ENCODE measurements at places on chromosomes 7 and 10.

GRCh38 chr7:28065308-28065707 is 115.3 kb downstream of the JAZF1 start:
- DNase-seq: no peak

DNA sequence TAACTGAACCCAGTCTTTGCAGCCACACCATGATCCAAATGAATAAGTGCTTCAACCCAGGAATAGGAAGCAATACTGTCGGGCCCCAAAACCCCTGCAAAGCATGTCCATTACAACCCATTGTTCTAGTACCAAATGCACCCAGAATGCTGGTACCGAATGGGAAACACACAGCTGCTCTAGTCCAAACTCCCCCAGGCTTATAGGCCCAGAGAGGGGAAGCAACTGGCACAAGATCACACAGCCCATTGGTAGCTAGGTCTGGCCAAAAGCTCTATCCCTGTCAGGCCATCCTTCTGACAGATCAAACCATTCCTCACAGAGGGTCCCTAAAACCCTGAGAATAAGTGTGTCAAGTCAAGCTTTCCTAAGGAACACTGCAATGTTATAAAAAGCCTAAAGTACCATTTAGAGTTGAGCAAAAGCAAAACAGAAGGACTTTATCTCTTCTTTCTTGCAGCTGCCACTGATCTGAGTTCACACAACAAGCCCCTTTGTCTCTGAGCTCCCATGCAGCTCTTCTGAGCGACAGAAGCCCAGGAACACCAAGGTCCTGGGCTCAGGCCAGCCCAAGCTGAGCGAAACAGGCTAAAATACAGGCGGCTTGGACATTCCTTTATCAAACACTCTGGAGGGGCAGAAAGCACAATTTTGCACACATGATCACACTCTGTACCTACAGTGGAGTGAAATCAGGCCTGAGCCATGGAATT is 116.7 kb downstream of the SGMS1 start:
- DNase-seq: no peak

GRCh38 chr7:43444711-43445578 is 138.0 kb upstream of the STK17A start:
- DNase-seq: no peak

DNA sequence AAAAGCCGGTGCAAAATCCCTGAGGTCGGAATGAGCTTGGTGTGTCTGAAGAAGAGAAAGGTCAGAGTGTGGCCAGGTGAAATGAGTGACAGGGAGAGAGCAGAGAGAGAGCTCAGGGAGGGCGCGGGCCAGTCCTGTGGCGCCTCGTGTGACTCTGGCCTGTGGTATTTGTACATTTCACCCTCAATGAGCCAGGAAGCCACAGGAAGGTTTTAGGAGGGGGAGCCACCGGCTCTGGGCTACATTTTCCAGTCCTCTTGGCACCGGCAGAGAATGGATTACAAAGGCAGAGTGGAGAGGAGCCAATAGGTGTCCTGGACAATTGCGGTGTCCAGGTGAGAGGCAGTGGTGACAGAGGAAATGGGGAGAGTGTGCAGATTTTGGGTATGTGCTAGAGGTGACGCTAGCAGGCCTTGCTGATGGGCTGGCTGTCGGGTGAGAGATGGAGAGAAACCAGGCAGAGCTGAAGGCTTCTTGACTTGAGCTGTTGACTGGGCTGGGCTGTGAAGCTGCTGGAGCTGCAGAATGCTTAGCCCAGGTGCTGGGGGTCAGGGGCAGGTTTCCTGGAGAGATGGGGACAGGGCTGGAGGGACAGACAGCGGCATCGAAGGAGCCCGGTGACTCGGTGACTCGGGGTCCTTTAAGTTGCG is 38.1 kb downstream of the COL13A1 start:
- DNase-seq: no peak

DNA sequence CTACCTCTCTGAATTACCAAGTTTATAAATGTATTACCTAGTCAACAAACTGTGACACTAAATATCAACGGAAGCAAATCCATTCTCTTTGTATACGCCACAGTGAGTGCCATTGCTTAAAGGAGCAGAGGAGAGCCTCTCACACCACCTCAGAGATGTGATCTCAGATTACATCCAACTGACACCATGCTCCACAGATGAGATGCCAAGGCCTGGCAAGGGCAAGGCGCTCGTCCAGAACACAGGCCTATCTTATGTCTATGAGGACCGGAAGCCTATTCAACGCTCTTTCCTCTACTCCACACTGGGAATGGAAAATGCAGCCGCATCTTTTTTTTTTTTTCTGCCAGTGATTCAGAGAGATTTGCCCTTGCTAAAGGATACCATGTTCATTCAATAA is 11.4 kb downstream of the PDIA4 start:
- no peak for DNase-seq

DNA sequence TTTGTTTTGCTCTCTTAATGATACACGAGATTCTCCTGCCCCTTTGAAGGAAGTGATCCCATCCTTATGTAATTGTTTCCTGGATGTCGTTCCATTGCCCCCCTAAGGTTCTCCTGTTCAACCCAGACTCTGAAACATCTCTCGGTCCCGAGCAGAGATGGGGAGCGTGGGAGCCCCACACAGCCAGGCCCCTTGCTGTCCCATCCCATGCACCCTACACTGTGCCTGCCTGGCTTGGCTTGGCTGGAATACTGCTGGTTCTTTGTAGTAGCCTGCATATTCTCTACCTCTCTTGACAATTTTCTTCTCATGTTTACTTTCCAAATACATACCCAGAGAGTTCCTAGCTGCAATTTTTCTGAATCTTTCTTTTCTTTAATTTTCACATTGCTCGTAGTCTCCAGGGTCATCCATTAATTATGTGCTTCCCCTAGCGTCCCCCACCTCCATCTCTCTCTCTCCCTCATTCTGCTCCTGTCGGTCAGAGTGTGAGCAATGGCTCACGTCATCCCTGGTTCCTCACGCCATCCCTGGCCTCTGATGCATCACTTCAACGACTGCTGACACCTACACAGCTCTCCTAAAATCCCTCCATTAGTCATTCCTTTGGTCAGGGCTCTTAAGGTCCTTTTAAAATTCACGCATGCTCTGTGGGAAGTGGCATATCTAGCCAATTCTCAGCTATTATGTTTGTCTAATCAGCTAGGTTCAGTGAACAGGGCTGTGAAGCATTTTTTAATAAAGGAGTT is 32.5 kb upstream of the GPR158 start:
- no peak for DNase-seq

GRCh38 chr10:66982792-66983474 is 57.1 kb downstream of the LRRTM3 start:
- DNase-seq: no peak

GRCh38 chr10:131797626-131798025 is 103.2 kb upstream of the PPP2R2D start:
- no peak for DNase-seq

GRCh38 chr7:155001756-155002410 is 1.0 kb downstream of the PAXIP1 start:
- DNase-seq: no peak

DNA sequence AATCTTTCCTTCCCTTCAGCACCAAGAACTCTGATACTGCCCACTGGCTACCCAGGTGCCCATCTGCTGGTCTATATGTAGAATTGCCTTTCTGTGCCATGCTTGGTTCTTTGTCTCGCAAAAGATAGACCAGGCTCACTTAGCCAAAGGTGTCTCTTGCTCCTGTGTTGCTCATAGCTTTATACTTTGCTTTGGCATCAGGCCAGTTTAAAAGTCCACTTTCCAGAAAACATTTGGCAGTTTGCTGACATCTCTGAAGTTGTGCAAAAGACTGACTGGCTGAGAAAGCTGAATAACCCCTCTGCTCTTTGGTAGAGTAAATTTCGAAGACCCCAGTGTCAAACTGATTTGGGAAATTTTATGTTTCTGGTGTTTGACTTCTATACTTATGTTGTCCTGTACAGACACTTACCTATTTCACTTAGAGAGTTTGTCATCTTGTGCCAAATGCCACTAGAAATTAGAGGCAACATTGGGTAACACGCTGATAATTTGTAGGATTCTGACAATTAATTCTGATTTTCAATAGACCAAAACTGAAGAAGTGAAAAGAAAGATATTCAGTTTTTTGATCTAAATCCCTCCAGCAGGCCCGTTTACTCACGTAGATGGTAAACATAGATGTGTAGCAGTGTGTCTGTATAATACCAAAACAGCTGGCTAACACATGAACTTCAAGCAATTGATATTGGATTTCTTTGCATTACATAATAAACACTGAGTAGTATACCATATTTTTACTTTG is 91.1 kb downstream of the CPED1 start:
- no peak for DNase-seq

GRCh38 chr7:30829471-30829870 is 58.3 kb downstream of the MINDY4 start:
- DNase-seq: no peak

DNA sequence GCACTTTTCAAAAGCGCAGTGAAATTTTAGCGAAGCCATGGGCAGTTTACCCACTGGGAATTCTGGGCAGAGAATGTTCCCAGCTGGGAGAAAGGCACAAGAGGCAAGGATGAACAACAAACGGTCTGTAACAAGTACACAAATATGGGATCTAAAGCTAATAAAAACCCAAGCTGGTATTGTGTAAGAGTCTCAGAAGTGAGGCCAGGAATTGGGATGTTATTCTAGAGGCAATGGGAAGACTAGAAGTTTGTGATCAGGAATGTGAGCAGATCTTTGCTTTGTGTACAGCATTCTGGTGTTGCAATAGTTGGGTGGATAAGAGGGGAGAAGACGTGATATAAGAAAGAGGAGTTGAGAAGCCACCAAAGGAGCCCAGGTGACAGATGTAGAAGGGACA is 15.0 kb downstream of the FZD9 start:
- DNase-seq: no peak

GRCh38 chr7:158595068-158595467 is 7.4 kb upstream of the PTPRN2 start:
- DNase-seq: no peak

- no peak for DNase-seq
Measured at GRCh38 chr10:85976267-85976793, 390.3 kb downstream of the GRID1 start.

- no peak for DNase-seq
Measured at GRCh38 chr7:78111386-78111785, 312.8 kb downstream of the PHTF2 start.

DNA sequence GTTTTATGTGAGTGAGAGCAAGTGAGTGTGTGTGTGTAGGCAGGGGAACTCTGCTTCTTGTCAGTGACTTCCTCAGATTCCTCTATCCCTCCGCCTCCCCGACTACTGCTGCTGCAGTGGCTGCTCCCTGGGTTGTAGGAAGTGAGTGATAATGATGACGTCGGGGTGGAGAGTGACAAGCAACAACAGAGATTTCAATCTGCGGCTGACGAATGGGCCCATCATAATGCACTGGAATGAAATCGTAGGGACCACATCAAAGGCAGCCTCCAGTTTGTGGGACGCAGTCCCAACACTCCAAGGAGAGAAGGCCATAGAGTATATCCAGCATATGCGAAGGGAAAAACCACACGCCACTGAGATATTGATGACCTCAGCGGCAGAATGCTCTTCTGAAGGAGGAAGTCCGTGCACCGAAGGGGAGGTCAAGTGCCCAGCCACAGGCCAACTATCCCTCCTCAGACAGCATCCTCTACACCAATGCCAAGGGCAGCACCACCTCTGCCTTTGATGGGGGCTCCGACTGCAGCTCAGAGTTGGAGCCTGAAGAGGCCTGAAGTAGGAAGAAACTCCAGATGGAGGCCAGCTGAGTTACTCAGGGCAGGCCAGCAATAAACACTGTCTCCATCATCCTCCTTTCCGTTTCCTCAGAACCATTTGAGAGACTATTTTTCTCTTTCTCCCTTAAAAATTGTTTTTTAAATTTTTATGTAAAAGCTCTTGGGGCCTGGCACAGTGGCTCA is 11.3 kb upstream of the STMP1 start:
- DNase-seq: no peak

DNA sequence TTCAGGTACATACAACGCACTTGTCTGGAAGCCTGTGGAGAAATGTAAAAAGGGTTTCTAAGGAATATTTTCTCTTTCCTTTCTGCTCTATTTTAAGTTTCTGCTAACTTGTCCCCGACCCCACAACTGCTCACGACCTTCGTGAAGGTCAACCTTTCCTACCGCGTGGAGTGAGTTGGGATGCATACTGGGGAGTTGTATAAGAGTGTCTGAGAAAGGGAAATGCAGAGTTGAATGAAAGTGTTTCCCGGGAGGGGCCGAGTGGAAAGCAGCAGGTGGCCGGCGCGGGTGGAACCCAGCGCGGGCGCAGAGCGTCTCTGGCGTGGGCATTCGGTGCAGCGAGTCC is 17.9 kb upstream of the ACBD5 start:
- DNase-seq: no peak

- DNase-seq: no peak
Measured at GRCh38 chr10:12945690-12946359, 55.7 kb downstream of the CCDC3 start.

- DNase-seq: no peak
Measured at GRCh38 chr7:82071468-82071867, 301.6 kb upstream of the HGF start.

DNA sequence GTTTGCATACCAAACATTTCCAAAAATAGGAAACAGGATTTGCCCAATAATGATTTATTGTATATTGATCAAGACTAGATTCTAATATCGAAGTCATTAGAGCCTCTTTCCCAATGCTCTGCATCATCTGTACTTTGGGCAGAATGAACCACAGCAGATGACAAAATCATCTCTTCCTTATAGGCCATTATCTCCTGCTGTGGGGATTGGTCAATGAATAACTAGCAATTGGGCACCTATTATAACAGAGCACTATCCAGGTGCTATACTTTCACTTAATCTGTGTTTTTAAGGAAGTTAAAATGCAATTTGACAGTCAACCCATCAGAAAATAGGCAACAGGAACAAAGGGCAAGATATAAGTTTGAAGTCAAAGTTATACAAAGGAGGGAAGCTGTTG is 290.3 kb downstream of the AHR start:
- no peak for DNase-seq

DNA sequence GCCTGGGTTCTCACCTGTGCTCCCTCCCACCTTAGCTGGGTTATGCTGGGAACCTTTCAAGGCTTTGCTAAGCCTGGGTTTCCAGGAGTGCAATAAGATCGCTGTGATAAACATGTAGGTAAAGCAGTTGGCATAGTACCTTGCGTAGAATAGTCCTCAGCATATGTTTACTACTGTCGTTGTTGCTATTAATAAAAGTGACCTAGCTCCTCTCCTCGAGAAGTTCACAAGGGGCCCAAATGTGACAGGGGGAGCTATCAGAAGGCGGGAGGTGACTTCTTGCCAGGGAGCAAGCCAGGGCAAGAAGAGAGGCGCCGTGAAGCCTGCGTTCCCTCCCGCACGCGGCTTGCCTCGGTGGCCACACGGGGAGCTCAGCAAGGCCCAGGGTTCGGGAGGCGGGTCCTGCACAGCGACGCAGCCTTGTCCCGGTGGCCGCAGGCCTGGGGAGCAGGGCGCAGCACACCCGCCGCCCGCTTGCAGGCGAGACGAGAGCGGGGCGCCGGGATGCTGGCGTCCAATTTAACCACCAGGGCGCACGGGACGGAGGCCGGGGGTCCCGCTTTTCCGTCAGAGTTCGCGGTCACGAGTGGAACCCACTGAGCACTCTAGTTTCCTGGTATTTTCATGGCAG is 106.2 kb downstream of the SNX10 start:
- no peak for DNase-seq

DNA sequence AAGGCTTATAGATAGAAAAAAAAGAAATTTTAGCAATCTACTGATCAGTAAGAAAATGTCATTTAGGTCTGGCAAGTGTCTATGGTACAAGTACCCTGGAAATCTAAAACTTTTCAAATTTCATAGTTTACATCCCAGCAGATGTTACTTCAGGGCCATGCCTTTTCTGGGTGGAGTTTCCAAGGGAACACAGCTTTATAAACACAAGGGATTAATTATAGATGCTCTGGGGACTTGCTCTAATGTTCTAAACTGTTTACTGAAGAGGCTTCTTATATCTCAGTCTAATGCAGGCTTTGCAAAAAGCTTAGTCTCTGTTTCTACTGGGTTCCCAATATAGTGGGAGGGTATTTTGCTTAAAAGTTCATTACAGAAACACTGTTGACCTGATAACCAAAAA is 3.1 kb downstream of the CD36 start:
- no peak for DNase-seq

Data from natural killer cell treated with Interleukin-12 subunit alpha and Interleukin-12 subunit beta and Interleukin-15 and Interleukin-18, amount 100 ng/mL, for 72 hours (primary cell).